Epithelial cell of prostate (primary cell): ENCODE measurements at places on chromosomes 1 and 21.

- no peak for DNase-seq
Measured at GRCh38 chr1:198754670-198755069, 115.8 kb downstream of the PTPRC start.

DNA sequence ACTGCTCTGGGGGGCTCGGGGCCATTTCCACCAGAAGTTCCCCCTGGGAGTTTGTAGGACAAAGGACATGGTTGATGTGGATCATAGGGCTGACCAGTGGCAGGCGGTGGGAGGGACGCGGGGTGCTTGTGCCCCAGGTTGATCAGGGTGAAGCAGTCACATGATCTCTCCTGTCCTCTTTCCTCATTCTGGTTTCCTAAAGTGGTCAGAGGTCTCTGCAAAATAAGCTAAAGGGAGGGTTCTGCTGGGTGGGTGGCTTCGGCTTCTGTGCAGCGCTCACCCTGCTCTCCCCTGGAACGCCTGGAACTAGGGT is 9.2 kb downstream of the PDXK start:
- no peak for DNase-seq

GRCh38 chr1:160083968-160084770 is 2.8 kb downstream of the KCNJ9 start:
- peak; percentile 49 for DNase-seq

- peak; percentile 60 for DNase-seq
Measured at GRCh38 chr21:30482130-30482529, 2.0 kb upstream of the KRTAP19-1 start.

GRCh38 chr1:13605159-13605558 is 21.5 kb downstream of the PDPN start:
- no peak for DNase-seq

DNA sequence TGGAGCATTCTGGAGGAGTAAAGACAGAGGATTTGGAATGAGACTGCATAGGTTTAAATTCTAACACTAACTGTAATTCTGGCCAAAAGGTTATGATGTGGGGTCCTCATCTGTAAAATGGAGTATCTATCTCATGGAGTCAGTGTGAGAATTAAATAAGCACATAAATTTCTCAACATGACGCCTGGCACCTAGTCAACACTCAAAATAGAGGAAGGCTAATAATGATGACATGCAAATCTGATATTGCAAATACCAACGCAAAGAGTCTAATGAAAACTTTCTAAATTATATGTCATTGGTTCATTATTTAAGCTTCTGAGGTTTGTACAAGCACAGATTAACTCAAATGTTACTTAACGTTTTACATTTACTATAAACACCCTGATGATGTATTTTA is 29.6 kb downstream of the APP start:
- DNase-seq = no peak

DNA sequence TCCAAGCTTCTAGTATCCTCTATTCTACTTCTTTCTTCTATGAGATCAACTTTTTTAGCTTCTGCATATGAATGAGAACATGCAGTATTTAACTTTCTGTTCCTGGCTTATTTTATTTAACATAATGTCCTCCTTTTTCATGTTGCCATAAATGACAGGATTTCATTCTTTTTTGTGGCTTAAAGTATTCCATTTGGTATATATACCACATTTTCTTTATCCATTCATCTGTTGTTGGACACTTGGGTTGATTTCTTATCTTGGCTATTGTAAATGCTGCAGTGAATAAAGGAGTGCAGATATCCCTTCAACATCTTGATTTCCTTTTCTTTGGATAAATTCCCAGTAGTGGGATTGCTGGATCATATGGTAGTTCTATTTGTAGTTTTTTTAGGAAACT is 209.6 kb downstream of the GPR52 start:
- no peak for DNase-seq

GRCh38 chr1:234841710-234842231 is 231.8 kb upstream of the IRF2BP2 start:
- DNase-seq = no peak
